ENCODE measurements at places on chromosomes 12 and 14. TPM values are rescaled to one million over a fixed set of nuclear protein-coding genes. Genes with fewer than 3 reads are reported as not detected.

TMEM132D gene
- total RNA-seq, result not detected

WNT5B gene
- total RNA-seq, result 13.4 TPM

ESR2 gene
- total RNA-seq, result not detected

WNT1 gene
- total RNA-seq, result not detected

PSMB5 gene
- total RNA-seq, result 182 TPM

NGB gene
- total RNA-seq, result not detected

SLC25A47 gene
- not detected for total RNA-seq

GLT1D1 gene
- not detected for total RNA-seq

ADAM21 gene
- total RNA-seq, result 0.34 TPM

TMCC3 gene
- 0.73 TPM for total RNA-seq
